Lower leg skin (tissue), 4 donors: ENCODE measurements at places on chromosomes 6 and 20.

GRCh38 chr6:25086500-25087091, 150.8 kb upstream of the RIPOR2 start:
- no peak for DNase-seq

DNA sequence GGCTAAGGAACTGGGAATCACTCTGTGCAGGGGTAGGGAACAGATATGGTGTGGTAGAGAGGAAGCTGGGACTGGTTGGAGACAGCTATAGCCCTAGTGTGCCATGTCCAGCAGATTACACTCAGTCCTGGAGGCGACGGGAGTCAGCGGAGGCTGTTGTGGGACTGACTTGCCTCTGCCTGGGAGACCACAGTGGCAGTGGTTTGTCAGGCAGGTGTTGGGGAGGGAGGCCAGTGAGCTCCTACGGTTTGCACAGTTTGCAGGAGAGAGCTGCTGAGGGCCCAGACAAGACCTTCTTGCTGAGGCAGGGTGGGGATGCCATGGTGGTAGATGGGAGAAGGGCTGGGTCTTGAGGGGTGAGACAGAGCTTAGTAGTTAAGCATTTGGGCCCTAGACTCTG, 4.9 kb downstream of the PLCG1 start:
- DNase-seq: no peak

DNA sequence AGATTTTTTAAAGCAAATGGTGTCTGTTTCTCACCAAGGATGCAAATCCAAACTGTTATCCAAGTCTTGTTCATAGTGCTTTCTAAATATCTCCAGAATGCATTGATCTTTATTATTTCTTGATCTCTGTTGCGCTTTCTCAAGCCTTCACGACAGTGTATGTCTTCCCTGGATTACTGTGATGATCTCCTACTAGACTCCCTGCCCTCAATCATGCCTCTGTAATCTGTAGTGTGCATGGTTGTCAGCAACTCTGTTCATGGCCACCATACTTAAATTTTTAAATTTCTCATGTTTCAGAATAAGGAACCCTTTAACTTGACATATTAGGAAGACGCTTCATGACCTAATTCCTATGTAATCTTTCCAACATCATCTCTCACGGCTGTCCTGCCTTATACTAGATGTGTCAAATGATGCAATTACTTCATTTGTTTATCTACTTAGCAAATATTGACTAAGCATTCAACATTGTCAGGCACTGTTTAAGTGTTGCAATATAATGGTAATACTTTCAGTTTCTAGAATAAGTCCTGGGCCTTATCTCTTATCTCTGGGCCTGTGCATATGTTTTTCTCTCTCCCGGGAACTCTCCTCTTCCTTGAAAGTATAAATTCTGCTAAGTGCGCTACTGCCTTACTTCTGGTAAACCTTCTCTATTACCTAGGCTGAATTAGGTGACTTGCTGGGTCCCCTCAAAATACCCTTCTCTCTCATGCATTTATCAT, 25.6 kb upstream of the AHI1 start:
- DNase-seq: no peak

DNA sequence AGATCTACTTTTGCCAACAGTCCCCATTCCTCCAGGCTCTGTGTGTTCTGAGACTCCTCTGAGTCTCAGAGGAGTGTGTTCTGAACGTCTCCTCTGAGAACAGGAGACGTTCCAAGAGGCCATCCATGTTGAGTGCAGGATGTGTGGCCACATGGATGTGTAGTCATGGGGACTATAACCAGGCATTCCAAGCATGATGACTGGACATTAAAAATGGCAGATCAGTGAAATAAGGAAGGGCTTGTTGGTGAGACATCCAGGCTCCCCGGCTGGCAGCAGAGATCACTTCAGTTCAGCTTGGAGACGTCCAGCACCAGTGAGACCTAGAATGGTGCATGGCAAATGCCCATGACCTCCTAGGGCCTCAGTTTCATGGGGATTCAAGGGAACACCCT, 34.3 kb upstream of the POU5F1 start:
- no peak for DNase-seq

DNA sequence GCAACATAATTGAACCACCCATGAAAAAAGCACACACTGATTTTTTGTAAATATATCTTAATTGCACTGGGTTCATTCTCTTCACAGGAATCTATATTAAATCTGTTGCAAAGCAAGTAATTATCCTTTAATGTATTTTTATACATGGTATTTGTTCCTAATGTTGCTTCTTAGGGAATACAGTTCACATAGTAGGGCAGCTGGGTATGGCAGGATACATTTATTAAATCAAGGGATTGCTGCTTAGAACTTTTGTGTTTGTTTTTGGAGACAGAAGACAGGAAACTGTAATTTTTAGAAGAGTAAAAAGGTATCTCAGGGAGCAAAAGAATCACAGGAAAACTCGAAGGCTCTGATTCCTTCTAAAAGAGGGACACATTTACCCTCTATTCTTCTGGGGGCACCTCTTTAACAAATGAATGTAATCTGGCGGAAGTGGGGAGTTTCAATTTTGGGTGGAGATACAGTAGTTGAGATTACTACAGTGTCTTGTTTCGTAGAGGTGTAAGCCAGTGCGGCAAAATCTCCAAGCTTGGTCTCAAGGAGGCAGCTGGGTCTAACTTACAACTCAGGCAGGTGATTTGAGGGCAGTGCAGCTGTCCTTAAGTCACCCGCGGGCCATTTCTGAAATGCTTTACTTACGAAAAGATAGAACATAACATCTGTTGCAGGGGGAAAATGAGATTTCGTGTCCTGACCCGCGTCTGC, 812 bp upstream of the SMIM13 start:
- no peak for DNase-seq

DNA sequence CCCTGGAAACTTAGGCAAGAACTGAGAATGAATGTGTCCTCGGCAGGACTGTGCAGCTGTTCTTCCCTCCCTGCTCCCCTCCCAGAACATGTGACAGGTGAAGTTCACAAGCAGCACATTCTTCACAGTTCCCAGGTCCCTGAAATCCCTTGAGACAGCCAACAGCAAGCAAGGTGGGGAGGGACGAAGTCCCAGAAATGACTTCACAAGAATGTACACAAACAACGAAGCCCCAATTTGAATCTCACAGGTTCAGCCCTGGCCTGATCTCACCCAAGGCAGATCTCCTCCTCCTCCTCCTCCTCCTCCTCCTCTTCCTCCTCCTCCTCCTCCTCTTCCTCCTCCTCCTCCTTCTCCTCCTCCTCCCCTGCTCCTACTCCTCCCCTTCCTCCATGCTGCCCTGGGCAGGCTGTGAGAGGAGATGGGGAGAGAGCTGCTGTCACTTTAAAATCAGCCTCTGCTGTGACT, 32.4 kb downstream of the WRNIP1 start:
- DNase-seq: no peak

- DNase-seq: no peak
Observed at GRCh38 chr20:50153153-50153499, 397 bp downstream of the PEDS1 start.

- DNase-seq: no peak
Observed at GRCh38 chr20:2619961-2620595, 32.4 kb upstream of the NOP56 start.

GRCh38 chr20:54179946-54180345, 6.2 kb upstream of the CYP24A1 start:
- no peak for DNase-seq

DNA sequence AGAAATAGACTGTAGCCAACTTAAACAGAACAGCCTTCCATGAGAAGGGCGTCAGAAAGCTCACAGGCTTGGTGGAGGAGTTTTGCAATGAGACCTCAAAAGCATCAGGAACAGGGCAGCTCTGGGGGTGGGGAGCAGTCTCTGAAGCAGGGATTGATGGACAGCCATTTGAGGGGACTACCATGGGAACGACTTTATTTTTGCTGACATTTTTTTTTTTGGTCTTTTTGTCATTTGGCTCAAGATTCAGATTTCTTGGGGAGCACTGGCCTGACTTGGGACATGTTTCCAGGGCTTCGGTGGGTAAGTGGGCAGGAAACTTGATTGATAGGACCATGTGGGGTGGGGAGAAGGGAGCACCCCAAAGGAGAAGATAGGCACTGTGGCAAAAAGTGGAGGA, 32.1 kb upstream of the SCP2D1 start:
- DNase-seq: no peak

DNA sequence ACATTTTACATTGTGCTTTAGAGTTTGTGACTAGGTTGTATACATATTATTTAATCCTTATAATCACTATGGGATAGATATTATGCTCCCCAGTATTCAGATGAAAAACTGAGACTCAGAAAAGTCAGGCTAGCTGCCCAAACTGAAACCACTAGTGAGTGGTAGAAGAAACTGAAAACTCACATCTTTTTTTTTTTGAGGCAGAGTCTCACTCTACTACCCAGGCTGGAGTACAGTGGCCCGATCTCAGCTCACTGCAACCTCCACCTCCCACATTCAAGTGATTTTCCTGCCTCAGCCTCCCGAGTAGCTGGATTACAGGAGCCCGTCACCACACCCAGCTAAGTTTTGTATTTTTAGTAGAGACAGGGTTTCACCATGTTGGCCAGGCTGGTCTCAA, 22.2 kb downstream of the RNF24 start:
- no peak for DNase-seq

DNA sequence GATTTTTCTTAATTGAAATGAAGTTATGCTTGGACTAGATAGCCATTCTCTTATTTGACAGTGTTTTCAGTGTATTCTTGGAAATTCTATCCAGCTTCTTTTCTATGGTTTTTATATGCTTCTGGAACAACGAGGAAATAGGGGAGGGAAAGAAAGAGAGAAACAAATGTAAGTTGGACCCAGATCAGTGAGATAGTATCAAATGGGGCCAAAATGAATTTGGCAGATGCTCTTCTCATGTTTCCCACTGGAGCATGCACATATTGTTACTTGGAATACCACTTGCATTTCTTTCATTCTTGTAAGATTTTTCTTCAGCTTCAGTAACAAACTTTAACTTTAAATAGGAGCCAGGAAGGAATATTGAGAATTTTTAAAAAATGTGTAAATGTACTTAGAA, 312.3 kb downstream of the PRL start:
- no peak for DNase-seq
